ENCODE measurements at places on chromosomes 16 and 17.

DNA sequence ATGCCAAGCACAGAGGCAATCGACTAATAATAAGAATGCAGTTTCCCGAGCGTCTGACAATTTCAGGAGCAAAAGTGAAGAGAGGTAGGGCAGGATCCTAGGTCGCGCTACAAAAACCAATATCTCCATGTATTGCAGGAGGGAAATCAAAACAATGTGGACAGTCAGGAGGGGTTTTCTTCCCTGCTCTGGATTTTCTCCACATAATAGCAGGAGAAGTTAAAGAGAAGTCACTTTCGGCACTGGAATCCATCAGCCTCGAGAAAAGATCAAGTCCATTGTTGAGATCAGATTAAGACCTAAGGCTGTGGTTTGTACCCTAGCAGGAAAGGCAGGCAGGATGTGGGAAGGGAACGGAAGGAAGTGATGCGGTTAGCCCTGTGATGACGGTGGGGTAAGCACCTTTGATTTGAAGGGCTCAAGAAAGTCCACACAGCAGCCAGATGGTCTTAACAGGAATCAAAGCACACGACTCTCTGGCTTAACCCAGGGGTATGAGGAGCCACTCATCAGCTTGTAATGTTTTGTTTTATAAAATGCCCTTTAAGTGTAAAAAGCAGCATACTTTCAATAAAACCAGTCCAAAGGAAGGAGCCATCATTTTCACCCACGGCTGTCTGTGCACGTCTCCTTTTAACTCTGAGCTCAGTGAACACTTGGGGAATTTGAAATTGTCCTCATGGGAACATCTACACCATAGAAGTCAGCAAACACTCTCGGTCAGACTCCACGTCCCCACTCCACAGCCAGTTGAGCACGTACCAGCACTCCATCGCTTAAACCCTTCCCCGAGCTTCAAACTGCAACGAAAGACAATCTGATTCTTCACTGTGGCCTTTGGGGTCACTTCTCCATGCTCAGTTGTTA is 15.8 kb upstream of the AKTIP start:
- peak; percentile 43 for DNase-seq

DNA sequence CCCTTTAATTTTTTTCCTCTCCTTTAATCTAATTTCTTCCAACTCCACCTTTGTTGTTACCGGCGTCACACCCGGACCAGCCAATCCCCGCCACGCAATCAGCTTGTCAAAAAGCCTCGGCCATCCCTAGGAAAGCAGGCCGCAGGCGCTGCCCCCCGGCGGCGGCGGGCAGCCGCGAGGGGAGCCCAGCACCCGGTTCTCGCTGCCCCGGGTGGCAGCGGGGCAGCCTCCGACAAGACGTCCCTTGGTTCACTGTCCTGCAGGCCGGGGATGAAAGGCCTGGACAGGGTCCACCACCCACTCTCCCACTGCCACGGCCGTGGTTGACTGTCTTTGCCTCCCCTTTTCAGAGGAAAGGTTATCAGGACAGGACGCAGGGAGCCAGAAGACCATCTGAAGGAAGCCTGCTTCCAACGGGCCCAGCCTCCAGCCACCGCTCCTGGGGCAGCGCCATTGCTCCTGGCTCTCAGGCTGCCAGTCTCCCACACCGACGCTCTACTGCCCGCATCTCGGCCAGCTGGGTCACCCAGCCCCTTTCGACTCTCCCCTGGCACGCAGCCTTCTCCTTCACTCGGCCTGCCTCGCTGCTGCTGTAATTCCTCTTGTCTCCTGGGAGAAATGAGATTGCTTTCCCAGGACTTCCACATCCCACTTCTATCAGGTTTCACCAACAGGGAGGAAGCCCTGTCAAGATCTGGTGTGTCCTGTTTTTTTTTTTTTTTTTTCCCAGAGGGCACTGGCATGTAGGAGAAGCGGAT is 2.8 kb upstream of the UBTF start:
- no peak for DNase-seq

DNA sequence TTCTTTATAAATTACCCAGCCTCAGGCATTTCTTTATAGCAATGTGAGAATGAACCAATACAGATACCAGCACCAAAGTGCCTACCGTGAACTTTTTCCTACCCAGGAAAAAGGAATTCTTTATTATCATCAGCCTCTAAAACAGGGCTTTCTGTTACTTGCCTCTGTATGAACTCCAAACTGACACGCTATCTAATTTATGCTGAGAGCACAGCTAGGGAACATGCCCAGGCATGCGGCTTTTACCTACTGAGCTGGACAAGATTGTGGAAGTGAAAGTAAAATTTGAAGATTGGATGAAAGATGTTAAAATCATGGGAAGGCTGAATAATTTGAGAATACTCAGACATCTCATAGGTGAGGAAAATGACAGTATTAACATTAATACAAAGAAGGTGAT is 24.4 kb upstream of the ADCY9 start:
- no peak for DNase-seq

GRCh38 chr16:27597361-27597760 is 47.4 kb downstream of the KATNIP start:
- DNase-seq: no peak

DNA sequence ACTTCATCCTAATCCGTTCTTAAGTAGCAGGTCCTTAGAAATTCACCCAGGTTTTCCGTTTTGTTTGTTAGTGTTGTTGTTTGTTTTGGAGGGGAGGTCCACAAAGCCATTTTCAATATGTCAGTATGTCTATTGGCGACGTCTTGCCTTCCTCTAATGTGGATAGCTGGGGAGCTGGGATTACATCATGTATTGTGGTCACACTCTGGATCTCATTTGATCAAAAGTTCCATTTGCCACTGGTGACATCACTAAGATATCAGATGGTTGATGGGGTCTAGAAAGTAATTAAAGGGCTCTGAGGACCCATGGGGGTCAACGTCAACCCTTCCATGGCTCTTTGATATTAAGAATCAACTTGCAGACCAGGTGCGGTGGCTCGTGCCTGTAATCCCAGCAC is 2.7 kb upstream of the EPN3 start:
- no peak for DNase-seq

DNA sequence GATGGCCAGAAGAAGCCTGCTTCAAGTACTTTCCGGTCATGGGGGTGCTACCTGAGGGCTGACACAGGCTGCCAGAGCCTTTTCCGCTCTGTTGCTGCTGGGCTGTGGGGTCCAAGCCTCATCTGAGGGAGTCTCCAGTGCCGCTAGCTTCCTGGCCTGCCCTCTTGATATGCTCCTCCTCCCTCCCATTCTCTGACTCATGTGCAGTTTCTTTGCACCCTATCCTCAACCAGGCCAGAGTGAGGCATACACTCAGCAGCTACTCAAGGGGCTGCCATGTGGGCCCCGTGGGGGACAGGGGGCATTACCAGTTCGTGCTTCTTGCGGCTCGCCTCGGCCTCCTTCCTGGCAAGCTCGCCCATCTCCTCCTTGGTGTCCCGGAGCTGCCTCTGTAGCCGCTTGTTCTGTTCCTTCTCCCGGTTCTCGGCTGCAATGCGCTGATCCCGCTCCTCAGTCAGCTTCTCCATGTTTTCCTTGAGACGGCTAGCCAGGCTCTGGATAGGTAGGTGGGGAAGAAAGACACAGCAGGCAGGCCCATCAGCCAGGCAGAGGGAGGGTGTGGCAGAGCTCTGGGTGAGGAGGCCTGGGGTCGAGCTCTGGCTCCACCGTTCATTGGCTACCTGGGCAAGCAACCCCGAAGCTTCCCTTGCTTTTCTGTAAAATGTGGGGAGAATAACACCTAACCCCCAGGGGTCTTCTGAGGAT is 43.8 kb downstream of the PIPOX start:
- DNase-seq: no peak

GRCh38 chr16:75305364-75306098 is 54.1 kb upstream of the BCAR1 start:
- DNase-seq: peak; percentile 90

Measured in urothelium cell line (cell line).